Central memory CD4-positive, alpha-beta T cell (primary cell): ENCODE measurements at places on chromosomes 12 and 14.

DNA sequence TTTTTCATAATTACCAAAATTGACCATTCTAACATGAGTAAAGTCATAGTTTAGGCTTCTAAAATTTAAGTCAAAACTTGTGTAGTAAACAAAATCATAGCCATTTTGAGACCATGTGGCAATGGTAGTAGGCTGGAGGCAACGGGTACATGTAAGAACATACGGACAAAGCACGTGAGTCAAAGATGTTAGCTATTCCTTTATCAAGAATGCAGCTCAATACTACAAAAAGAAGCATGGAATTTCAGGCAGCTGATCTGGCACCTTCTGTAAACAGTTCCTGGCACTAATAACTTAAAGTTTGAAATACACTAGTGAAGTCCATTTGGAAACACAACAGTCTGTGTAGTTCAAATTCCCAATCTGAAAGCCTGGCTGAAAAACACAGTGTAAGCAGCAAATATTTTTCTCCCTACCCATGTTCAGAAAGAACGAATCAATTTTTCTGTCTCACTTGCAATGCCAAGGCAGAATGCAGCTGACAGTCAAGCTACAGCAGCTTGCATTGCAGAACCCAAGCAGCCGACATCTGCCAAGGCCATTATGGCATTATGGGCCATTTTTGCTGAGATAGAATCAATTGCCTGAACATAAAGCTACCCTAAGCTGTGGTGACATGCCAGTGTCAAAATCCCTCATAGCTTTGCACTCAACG, 29.3 kb downstream of the MYF5 start:
- DNase-seq: no peak

GRCh38 chr14:35992816-35993683, 166.9 kb downstream of the BRMS1L start:
- DNase-seq: no peak

DNA sequence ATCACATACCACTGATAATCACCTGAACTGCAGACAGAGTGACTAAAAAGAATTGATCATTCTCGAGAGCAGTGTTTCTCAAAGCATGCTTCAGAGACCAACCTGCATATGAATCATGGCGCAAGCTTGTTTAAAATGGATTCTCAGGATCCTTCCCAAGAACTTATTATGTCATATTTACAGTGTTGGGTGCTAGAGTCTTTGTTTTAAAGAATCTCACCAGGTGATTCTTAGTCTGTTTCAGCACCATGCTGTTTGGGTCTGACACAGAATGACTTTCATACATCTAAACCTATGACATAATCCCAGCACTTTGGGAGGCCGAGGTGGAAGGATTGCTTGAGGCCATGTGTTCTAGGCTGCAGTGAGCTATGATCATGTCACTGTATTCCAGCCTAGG, 31.3 kb upstream of the SSPN start:
- no peak for DNase-seq

GRCh38 chr14:74244115-74244514, 4.9 kb downstream of the VSX2 start:
- DNase-seq: no peak

DNA sequence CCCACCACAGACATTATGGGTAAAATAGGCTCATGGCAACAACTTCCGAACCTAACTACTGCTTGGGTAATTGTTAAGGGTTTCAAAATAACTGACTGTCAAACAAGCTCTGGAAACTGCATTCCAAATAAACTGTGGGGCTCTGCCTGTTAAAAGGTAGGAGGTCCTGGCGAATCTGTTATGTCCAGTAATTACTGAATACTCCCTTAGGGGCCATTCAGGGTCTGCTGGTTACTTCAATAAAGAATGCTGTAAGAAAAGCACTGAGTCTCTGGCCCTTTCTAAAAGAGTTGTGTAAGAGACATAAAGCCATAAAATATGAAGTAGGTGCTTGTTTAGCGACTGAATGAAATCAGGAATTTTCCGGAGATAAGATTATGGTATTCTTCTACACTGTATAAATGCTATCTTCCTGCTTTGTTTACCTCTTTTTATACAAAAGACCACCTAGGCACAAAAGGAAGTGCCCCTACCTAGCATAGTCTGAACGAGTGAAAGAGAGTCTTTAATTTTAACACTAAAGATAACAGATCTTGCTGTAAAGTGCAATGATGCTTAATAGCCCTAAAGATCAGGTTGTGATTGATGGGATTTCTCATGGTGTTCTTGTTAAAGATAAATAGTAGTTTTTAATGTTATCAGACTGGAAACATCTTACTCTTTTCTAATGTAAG, 127.8 kb downstream of the FBXL14 start:
- DNase-seq: no peak
